Fibroblast of skin of back (primary cell): ENCODE measurements at places on chromosomes 4 and X.

DNA sequence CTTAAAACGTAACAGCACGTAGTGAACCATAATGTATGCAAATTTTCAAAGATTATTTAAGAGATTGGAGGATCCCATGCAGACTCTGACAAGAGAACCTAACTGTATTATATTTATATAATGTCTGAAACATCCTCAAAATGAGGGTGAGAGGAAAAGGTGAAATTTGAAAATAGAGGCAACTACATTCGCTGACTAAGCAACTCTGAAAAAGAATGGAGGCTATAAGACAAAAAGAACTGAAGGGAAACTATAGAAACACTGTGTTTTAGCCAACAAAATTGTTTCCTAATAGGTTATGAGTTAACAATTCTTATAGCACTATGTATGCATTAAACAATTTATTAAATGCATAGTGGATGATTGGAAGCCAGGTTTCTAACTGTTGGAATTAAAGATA is 648.0 kb downstream of the UBE2NL start:
- no peak for DNase-seq

DNA sequence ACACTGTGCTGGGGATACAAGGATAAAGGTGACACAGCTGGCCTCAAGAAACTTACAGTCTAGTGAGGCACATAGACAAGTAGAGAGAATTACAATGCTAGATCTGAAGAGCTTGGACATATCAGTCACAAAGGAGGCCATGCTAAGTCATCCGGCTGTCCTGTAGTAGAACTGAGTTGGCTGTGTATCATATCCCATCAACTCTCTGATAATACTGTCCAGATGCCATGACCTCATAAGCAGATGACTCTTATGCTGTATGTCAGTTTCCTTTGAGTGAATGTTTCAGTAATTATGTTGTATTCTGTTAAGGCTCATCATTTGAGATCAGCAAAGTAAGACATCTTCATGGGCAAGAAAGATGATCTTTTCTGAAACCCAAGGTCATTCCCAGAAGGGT is 442.9 kb downstream of the MID1IP1 start:
- DNase-seq, result no peak

- peak; percentile 22 for DNase-seq
Observed at GRCh38 chrX:138775517-138775916, 64.0 kb upstream of the FGF13 start.

DNA sequence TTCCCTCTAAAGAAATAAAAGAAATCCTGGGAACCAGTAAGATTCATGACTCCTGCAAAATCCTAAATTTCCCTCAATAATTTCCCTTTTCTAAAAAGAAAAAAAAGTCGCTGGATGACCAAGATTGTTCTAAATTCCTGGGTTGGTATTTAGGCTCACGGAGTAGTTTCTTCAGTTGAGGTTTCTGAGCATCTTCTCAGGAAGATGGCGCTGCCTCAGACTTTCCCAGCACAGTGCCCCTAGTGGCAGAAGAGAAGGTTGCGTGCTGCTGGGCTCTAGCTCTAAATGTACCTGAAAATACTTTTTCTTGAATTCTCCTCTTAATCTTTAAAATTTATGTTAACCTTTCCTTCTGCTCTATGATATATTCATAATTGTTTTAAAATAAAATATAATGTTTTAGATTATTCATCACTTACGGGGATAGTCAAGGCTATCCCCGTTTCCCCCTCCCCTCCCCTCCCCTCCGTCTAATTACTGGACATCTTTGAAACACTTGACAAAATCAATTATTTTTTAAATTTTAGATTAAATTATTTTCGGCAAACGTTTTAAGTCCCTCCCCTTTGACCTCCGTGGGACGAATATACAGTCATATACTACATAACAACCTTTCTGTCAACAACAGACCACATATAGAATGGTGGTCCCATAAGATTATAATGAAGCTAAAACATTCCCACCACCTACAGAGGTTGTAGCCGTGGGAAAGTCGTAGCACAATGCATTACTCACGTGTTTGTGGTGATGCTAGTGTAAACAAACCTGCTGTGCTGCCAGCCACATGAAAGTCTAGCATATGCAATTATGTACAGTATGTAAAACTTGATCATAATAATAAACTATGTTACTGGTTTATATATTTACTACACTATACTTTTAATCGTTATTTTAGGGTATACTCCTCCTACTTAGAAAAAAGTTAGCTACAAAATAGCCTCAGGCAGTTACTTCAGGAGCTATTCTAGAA is 41.0 kb upstream of the GATB start:
- DNase-seq, result peak; percentile 38

DNA sequence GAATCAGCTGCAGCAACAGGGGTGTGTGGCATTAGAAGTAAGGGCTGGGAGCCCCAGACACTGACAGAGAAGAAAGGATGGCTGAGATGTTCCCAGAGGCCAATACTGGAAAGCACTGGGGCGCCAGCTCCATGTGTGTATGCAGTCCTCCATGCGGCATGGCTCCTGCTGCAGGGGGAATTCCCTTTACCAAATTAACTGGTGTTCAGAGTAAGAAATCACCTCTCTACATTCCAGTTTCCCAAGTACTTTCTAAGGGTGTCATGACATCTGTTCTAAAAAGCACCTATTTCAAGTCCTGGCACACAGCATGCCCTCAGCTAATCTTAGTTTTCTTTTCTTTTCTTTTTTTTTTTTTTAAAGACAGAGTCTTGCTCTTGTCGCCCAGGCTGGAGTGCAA is 98.0 kb downstream of the MAML3 start:
- no peak for DNase-seq

- DNase-seq, result no peak
Observed at GRCh38 chrX:112085149-112085548, 2.6 kb upstream of the TRPC5 start.

GRCh38 chrX:5236749-5237148 is 991.9 kb downstream of the NLGN4X start:
- DNase-seq, result no peak

DNA sequence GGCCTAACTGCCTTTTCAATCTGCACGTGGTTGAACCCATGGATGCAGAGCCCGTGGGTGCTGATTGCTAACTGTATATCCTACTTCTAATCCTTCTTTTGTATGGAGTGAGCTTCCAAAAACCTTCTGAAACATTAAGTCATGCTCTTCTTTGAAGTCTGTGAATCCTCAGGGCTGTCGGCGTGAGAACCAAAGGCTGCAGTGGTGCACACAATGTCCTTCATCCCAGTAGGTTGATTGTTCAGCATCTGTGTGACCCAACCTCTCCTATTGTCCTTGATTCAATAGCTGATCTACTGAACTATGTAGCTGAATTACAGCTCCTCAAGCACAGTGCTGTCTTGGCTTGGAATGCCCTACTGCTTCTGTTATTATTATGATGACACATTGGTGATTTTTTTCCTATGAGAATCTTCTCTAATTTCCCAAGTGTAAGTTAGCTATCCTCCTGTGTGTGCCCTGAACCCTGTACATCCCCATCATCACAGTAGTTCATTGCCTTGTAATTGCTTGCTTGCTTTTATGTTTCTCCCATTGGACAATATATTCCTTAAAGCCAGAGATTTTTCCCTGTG is 294.6 kb downstream of the TRIML1 start:
- peak; percentile 65 for DNase-seq

DNA sequence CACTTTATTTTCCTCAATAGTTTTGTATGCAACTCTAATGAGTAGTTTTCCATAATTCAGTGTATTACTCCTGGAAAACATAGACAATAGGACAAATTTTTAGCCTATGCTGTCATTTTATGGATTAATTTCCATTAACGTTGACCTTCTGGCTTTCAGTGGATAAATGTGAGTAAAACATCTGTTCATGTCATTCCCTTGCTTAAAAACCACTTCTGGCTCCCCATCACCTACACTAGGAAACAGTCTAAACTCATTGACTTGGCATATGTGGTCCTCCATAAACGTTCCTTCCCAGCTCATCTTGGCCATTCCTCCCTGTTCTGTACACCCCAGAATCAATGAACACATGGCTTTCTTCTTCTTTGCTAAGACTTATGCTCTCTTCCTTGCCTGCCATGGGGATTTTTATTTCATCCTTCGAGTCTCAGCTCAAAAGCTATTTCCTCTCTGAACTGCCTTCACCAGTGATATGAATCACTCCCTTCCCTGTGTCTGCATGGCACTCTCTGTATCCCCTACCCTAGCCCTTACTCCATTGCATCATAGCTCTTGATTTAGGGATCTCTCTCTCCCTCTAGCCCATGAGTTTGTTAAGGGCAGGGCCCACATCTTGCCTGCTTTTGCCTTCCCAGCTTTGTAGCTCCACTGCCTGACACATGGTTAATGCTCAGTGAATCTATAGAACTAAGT is 34.8 kb downstream of the DOCK11 start:
- DNase-seq, result peak; percentile 56

DNA sequence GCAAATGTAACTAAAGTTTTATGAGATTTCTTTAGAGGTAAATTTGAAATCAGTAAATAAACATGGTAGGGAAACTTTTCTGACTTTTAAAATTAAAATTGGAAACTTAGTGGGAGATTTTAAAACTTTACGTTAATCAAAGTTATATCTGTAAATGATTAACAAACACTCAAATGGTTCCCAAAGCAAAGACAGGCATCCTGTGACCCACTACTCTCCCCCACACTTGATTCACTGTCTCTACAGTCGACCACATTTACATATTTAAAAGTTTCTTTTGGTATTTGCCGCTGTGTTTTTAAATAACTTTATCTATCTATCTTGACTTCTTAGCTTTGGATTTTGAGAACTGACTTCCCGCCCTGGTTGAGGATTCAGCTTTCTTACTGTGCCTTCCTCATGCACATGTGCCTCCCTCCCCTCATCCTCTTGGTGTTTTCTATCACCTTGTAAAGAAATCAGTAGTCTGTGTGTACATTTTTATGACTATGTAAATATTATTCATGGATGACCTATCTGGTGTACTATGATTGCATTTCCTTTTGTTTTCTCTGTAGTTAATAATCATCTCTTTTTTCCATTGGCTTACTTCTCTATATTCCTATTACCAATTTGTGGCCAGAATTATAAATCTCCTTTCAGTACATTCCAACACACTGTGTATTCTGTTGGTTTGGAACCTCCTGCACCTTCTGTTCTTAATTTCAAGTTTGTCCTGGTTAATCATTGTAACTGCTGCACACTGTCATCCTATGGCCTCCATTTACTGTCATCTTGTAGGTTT is 72.6 kb downstream of the WWC2 start:
- DNase-seq, result peak; percentile 24

DNA sequence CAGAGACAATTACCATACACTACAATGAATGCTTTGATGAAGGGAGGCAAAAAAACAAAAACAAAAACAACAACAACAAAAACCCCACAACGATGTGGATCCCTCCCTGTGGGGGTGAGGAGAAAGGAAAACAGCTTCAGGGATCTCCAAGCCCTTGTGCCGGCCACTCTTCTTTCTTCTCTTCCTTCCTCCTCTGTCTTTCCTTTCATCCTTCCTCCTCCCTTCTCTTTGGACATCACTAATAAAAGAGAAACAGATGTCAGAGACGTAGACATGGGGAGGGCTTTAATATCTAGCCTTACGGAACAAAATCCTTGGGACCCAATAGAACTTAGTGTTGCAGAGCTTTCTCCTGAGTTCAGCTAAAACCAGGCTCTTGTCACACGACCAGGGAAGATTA is 18.8 kb upstream of the STX18 start:
- DNase-seq, result no peak

DNA sequence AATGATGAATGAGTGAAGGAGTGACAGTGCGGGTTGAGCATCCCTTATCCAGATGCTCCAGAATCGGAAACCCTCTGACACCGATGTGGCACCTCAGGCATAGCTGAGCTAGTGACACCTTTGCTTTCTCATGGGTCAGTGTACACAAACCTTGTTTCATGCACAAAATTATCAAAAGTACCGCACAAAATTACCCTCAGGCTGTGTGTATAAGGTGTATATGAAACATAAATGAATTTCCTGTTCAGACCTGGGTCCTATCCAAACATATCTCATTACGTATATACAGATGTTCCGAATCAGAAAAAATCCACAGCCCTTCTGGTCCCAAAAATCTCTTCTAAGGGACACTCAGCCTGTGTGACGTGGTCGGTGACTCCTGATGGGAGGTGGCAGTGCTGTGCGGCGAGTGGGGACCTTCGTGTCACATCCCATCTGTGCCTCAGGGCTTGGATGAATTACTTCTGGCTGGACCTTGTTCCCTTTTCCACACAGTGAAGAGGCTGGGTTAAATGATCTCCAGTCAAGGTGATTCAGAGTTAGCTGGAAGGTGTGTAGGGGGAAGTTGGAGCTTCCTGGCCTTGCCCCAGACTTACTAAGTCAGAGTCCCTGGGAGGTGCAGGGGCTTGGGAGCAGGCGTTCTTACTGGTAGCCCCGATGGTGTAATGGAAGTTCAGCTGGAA is 18.8 kb downstream of the RGS12 start:
- DNase-seq, result no peak

DNA sequence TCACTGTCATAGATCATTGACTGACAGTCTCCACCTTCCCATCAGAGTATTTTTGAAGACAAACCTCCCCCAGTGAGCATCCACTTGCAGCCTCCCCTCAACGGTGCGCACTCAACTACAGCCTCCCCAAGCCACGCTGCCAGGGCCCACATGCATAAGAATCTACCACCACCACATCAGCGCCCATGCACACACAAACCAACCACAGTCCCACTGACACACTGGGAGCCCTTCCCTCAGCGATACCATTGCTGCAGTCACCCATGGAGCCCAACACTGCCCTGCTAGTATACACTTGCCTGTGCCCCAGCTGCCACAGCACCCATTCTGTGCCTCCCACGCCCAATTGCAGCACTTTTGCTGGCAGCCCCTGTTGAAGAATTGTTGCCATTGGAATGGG is 132.9 kb downstream of the CHM start:
- no peak for DNase-seq

GRCh38 chr4:137267024-137267423 is 265.3 kb downstream of the PCDH18 start:
- peak; percentile 94 for DNase-seq

DNA sequence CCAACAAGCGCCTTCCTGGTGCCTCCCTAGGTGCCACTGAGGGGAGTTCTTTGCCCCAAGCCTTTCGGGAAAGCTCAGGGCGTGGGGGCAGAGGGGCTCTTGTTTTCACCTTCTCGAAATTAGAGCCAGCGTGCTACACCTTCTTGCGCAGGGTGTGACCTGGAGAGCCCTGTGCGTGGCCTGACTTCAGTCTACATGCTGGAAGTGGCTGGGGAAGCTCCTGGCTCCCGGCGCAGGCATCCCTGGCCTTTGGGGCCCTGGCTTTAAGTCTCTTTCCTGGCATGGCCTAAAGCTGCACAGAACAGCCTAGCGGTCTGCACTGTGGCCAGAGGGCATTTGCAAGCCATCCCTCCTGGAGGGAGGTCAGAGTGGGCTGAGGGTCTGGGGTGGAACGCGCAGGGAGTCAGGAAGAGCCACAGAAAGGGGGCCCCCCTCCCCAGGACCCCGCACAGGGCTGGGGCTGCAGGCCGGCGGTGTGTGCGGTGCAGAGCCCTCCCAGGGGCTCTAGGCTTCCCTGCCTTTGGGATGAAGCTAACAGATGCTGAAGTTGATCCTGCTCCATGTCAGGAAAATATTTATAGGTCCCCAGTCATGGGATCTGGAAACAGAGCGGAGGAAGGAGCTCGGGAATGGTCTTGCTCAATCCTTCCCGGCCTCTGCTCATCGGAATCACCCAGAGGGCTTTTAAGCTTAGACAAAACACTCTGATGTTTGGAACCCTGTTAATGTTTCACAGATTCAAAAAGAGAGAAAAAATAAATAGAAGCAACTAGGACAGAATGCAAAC is 781 bp upstream of the SPON2 start:
- no peak for DNase-seq
